ENCODE measurements at places on chromosomes 3 and 15.
A peak's percentile ranks its signal among the peaks of the same experiment; 100 is the strongest.

DNA sequence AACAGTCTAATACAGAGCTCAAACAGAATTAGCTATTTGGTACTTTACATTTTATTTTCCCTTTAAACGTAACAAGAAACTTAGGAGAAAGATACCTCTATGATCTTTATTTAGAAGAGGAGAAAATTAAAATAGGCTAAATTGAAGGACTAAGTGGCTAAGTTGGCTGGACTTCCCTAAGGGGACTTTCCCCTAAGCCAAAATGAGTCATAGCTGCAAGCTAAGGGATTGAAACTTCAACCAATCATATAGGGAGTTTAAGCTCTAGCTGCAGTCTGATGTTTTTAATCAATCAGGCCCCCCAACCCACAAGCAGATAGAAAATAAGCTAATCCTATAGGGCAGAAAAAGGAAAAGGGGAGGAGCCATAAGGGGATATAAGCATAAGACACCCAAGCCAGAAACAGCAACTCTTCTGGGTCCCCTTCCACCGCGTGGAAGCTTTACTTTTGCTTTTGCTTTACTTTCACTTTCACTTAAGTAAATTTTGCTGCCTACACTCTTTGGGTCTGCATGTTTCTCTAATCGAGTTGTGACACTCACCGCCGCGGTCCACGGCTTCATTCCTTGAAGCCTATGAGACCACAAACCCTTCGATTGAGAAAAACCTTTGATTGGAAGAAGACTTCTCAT lies 1108.5 kb upstream of the EPHA6 start:
- peak; percentile 1 for DNase-seq

GRCh38 chr3:149992416-149993058 lies 21.8 kb upstream of the PFN2 start:
- no peak for DNase-seq

GRCh38 chr3:169387751-169388696 lies 275.5 kb downstream of the MECOM start:
- DNase-seq, result no peak

- no peak for DNase-seq
These were observed 61.1 kb downstream of the ST3GAL6 start for GRCh38 chr3:98824256-98824655.

- DNase-seq, result no peak
These were observed 3.2 kb upstream of the SIAH2 start for GRCh38 chr3:150765949-150766720.

DNA sequence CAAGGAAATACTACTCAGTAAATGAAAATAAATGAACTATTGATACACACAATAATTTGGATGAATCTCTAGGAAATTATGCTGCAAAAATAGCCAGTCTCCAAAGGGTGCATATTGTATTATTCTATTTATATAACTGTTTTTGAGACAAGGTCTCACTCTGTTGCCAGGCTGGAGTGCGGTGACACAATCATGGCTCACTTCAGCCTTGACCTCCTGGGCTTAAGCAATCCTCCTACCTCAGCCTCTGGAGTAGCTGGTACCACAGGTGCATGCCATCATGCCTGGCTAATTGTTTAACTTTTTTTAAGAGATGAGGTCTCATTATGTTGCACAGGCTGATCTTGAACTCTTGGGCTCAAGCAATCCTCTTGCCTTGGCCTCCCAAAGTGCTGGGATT lies 12.5 kb downstream of the KLHDC8B start:
- no peak for DNase-seq

DNA sequence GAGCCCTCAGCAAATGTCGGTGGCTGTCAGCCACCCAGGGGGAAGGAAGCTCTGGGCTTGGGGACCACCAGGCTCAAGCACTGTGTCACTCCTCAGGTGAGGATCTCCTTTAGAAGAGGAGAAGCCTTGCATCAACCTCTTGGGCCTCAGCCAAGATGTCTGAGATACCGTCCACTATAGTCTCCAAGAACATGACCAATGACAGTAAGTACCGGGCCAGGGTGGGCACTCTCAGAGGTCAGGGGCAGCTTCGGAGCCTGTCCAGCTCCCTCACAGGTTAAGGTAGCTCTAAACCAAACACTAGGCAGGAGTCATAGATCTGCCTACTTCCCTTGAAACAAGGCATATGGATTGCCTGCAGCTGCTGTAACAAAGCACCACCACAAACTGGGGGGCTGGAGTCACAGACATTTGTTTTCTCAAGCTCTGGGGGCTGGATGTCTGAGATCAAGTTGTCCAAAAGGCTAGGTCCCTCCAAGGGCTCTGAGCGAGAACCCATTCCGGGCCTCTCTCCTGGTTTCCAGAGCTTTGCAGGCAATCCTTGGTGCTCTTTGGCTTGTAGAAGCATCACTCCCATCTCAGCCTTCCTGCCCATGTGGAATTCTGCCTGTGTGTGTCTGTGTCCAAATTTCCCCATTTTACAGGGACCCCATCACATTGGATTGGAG lies 1.3 kb downstream of the CFAP100 start:
- no peak for DNase-seq

DNA sequence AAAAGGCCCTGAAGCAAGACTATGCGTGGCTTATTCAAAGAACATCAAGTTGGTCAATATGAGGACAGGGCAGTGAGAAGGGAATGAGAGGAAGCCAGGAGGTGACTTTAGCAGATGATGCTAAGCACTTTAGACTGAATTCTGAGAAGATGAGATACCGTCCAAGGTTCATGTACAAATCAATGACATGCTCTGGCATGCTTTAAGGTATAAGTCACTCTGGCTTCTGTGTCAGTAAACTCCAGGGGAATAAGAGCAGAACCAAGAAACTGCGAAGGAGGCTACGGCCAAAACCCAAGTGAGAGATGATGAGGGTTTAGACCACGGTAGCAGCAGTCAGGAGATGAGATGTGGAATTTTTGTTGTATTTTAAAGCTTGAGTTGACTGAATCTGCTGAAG lies 8.9 kb upstream of the CCDC50 start:
- DNase-seq, result no peak

GRCh38 chr3:106423321-106424225 lies 554.8 kb upstream of the CBLB start:
- DNase-seq, result no peak

GRCh38 chr15:69144530-69144929 lies 15.9 kb upstream of the GLCE start:
- no peak for DNase-seq

DNA sequence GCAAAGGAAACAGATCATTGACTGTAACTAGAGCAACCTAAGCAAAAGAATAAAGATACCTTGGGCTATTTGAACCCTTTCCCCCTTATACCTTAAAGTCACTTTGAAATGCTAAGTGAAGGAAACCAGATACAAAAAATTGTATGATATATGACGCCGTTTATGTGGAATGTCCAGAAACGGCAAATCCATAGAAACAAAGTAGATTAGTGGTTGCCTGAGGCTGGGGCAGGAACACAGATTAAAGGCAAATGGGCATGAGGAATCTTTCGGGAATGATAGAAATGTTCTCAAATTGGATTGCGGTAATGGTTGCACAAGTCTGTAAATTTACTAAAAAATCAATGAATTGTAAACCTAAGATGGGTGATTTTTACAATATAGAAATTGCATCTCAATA lies 160.1 kb upstream of the CCDC54 start:
- DNase-seq, result no peak

DNA sequence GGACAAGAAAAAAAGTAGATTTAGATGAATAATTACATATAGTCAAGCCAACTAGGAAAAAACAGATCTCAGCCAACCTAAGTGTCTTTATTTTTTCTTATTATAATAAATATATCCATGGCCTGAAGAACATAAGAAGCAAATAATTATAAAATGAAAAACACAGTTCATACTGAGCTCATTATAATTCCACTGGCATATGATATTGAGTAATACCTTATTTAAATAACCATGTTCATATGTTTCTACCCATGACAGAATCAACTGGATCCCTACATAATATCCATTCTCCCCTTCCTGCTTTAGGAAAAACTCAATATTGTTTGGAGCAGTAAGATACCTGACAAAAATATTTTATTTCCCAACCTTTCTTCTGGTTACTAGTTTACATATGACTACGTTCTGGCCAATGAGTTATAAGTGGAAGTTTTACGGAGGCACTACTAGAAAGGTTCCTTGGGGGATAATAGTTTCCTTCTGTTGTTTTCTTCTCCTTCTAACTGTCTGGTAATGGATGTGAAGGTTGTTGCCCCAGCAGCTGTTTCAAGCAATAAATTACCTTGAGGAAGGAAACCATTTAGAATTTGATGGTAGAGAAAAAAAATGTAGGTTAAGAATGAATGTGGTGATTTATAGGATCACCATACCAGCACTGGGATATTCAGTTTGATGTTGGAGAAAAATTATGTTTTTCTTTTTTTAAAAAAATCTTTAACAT lies 184.1 kb upstream of the MBNL1 start:
- no peak for DNase-seq

- DNase-seq, result no peak
These were observed 54.8 kb downstream of the CCDC54 start for GRCh38 chr3:107432013-107432515.

GRCh38 chr15:44596511-44597010 lies 59.6 kb downstream of the EIF3J start:
- no peak for DNase-seq

DNA sequence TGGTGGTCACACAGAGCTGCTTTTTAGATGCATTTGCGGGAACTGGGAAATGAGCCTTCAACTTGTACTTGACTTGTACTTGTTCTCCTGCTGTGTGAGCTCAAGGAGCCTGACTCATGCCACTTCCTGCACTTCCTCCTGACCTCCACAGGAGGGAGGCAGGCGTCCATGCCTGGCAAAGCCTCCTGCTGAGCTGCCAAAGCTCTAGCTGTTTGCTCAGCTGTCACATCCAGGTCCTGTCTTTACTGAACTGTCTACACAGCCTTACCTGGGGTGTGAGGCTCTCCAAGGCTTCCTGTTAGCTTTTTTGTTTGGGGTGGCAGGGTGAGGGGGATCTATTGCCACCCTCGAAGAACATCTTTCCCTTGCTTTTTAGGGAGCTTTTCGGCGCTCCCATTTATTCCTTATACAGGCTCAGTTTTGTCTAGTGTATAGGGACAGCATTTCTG lies 6.4 kb downstream of the THPO start:
- DNase-seq, result peak; percentile 98

GRCh38 chr3:11329777-11330176 lies 57.6 kb downstream of the ATG7 start:
- DNase-seq, result no peak

- DNase-seq, result no peak
These were observed 58.8 kb upstream of the MELTF start for GRCh38 chr3:197088370-197088769.

GRCh38 chr3:50652709-50653108 lies 22.0 kb upstream of the DOCK3 start:
- DNase-seq, result no peak

GRCh38 chr15:47937834-47938233 lies 183.0 kb upstream of the SLC24A5 start:
- DNase-seq, result no peak

Measured in H54 (cell line).